C1 segment of cervical spinal cord (tissue), 14 donors: ENCODE measurements at places on chromosomes 1 and 21.

DNA sequence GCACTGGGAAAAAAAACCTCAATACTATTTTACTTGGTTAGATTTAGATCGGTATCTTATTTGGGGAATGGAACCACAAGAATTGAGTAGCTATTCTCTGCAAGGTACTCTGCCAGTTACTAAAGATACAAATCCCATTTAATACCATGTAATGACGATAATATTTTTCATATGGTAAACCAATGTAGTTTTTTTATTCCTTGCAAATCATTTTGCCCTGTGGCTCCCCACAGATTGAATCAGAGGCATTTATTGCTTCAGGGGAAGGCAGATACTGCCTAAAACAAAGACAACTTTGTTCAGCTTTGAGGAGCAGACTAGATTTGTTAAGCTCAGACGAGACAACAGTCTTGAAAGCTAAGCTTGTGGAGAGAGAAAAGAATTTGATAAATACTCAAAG is 226.7 kb upstream of the RUNX1 start:
- no peak for DNase-seq

DNA sequence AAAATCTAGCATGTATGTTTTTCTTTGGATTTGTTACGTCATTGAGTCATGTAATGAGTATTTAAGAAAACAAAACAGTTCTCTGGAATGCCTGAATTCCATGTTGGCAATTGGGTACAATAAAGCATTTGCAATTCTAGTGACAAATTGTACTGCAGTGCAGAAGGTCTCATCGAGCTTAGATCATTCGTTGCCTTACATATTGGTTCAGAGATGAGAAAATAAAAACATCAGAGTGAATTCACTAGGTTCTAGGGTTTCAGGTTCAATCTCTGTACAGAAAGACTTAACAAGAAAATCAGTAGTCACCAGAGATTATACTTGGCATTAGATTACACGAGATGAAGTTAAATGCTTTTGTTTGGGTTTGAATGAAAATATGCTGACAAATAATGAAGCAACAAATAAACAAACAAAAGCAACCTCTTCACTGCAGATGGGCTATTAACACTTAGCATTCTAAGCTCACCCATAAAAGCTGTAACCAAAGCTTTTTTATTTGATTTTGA is 124.7 kb downstream of the RYR2 start:
- no peak for DNase-seq

DNA sequence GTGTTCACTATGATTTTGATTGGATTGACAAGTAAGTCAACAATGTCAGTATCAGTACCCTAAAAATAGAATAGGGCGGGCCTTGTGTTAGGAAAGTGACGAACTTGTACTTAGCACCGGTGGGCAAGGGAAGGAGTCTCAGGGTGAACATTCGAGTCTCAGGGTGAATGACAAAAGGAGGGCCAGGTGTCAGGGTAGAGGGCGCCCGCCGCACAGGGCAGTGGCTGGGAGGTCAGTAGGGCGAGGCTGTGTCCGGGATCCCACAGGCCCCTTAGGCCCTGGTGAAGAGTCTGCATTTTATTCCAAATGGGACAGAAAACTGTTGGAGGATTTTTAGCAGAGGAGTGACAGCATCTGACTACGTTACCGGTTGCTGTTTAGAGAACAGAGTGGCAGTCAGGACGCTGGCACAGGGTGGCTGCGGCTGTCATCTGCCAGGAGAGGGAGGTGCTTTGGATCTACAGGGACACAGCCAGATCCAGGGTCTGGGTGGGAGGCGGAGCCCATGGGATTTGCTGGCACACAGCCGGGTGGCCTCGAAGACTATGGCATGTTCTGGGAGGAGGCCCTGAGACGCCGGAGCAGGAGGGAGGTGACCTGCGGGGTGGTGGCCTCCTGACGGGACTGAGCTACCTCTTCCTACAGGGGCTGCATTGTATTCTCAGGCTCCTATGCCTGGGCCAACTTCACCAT is 11.0 kb downstream of the AGTRAP start:
- no peak for DNase-seq

DNA sequence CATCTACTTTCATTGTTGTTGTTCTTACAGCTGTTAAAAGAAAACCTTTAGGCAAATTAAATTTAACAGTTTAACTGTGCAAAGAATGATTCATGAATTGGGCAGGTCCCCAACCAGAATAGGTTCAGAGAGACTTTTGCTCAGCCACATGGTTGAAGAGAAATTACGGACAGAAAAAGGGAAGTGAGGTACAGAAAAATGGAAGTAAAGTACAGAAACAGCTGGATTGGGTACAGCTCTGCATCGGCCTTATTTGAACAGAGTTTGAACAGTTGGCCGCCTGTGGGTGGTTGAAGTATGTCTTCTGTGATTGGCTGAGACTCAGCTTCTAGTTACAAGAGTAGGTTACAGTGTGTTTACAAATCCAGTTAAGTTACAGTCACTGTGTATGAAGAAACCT is 210.1 kb downstream of the FGGY start:
- DNase-seq, result no peak

GRCh38 chr1:17340358-17340757 is 31.6 kb upstream of the PADI6 start:
- DNase-seq, result no peak

GRCh38 chr1:53134042-53134485 is 8.4 kb downstream of the SLC1A7 start:
- DNase-seq, result no peak

DNA sequence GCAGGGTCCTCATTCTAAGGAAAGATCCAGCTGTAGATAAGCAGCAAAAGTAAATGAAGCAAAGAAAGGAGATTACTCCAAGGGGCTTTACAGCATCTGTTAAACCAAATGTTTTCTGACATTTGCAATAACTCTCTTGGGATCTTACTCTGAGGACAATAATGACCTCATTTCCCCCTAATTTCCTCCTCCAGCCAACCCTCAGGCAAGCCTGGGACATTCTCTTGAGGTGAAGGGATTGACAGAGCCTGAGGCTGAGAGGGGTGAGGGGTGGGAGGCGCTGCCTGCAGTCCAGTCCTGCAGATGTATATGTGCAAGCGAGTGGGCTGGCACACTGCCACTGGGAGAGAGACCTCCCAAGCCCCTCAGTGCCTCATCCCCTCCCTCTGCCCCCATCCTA is 40.5 kb upstream of the NEK2 start:
- no peak for DNase-seq

DNA sequence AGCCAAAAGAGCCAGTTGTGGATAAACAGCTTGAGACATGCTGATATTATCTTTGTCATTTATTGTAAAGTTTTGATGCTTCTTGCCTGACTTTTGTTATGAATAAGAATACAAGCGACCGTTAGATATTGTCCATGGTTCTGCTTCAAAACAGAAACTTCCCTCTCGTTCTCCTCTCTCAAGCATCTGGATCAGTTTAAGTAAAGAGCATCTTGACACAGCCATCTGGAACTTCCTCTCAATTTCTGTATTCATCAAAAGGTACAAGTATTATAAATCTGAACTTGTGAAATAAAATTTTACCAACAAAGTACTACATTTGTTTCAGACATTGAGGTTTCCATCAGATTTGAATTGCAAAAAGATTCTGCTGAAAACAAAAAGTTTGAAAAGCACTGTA is 36.4 kb upstream of the CLDN14 start:
- no peak for DNase-seq

GRCh38 chr1:147611021-147611426 is 59.3 kb downstream of the ACP6 start:
- DNase-seq, result no peak

DNA sequence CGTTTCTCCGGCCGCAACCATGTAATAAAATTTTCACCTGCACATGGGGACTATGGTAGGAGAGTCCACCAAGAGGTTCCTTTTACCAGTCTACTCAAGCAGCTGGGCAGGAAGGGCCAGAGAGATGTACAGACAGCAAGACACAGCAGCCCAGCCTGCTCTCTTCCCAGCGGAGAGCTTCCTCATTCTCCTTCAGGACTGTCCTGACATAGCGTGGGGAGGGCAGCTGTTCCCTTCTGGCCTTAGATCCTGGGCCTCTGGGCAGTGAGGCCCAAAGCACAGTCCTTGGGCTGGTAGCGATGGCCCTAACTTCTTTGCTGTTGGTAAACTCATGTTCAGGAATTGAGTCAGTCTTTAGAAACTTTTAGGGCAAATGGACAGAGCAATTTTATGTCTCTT is 89.1 kb downstream of the BCAR3 start:
- no peak for DNase-seq

GRCh38 chr21:44366586-44367211 is 13.3 kb downstream of the TRPM2 start:
- DNase-seq, result no peak

GRCh38 chr21:46545911-46546310 is 59.0 kb downstream of the S100B start:
- DNase-seq, result no peak

- DNase-seq, result no peak
These were observed 75.2 kb downstream of the EVI5 start for GRCh38 chr1:92709738-92710137.

- DNase-seq, result no peak
These were observed 66.6 kb upstream of the TIAM1 start for GRCh38 chr21:31410499-31411131.

- peak; percentile 33 for DNase-seq
These were observed 26.7 kb upstream of the DIP2A start for GRCh38 chr21:46431884-46432488.

DNA sequence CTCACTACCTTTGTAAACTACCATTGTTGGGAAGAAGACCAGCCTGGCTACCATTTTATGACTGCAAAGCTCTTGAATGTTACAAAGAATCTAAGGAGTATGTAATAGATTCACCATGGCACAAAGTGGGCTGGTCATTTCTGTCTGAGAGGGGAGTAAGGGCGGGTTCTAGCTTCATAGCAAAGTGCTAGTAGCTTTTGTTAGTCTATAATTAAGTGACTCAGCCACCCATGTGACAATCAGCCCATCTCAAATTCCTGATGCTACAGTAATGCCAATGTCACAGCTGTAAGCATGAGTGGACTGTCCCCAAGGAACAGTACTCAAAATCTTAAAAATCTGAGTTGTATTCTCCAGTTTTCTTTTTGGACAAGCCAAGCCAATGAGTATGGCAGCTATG is 15.4 kb upstream of the OTUD3 start:
- DNase-seq, result no peak

- DNase-seq, result no peak
These were observed 19.3 kb downstream of the AHCYL1 start for GRCh38 chr1:110003747-110004428.

DNA sequence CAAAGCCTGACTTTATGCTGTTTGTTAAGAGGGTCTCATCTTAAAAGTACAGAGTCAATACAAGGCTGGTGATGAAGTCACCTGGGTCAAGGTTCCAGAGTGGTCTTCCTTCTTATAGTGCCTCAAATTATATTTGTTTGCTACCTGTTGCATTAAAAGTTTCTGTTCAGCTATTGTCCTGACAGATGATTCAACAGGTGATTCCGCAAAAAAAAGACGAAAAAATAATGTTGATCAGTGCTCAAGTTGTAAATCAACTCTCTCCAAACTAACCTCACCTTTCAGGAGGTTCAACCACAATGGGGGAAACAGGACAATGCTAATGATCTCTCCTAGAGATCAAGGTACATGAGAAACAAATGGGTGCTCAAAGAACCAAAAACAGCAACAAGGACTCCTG is 35.7 kb downstream of the HSF2BP start:
- DNase-seq, result no peak
